GM12891 (cell line): ENCODE measurements at places on chromosomes 16 and 17.

GRCh38 chr17:47802341-47803022 lies 19.1 kb downstream of the OSBPL7 start:
- peak; percentile 68 for DNase-seq

DNA sequence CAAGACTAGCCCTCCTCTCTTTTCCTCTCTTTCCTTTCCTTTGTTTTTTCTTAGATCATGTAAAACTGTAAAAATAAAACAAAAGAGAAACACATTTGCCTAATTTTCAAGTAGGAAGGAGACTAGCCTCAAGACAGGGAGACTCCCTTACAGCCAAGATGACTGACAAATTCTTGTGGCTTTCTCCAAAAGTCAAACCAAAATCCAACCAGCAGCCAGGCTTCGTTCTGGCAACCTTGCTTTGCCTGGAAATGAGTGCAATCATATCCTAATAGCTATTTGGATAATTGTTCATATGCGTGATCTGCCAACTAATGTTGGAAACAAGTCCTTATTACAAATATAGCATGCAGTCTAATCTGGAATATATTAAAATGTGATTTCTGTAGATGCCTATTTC lies 868.9 kb upstream of the SOX9 start:
- no peak for DNase-seq

DNA sequence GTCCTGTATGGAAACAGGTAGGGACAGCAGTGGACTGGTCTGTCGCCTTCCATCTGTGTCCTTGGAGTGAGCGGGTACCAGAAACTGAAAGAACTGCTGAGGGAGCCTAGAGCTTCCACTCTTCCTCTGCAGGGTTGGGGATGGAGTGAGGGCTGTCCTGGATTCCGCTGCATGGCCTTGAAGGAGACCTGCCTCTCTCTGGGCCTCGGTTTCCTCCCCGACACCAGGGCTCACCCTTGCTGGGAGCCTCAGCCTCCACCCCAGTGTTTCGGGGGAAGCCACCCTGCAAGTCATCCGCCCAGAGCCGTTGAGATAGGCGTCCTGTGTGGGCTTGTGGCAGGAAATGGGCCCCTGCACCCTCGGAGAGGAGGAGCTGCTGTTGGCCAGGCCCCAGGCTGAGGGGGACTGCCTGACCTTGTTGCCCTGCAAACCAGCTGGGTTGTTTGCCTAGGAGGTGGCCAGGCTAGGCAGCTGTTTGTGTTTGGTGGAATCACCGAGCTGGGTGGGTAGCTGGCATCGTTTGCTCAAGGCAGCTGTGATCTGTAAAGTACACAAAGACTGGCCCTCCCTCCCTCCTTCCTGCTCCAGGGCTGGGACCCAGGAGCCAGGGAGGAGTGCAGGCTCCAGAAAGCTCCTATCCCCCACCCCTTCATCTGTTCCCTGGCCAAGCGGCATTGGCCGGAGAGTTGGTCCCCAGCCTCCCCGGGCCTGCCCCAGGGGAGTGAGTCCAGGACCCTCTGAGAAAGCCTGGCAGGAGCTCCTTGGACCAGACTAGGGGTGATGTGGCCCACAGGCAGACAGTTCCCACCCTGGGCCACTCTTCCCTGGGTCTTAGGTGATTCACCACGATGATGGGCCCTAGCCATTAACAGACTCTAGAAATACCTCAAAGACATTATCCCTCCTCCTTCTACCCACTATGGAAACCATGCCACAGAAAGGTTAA lies 1.3 kb downstream of the RAB37 start:
- no peak for DNase-seq

- DNase-seq, result no peak
These were observed 390.3 kb downstream of the SLC39A11 start for GRCh38 chr17:72702136-72702735.

DNA sequence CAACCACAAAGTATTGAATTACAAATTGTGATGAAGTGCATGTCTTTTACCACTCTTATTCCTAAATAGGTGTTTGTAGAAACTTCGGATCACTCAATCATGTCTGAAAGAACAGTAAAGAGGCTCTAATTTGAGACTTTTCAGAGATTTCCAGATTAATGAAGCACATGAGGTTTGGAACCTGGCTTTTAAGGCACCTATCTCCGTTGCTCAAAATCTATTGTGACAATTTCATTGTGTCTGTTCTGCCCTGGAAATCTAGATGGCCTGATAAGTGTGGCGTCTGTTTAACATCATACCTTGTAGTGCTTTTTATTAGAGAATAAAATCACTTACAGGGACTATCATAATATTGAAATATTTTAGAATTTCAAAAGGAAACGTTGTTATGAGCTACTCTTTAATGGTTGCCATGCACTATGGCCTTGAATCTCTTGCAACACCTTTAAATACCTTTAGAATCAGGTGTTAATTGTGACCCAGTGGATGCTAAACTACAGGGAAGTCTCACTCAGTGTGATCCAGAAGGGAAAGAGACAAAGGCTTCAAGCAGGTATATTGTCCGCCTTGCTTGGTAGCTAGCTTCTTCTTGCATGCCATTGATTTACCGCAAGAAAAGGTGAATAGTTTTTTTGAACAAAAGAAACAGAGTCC lies 210.3 kb downstream of the CNTNAP4 start:
- DNase-seq, result no peak

DNA sequence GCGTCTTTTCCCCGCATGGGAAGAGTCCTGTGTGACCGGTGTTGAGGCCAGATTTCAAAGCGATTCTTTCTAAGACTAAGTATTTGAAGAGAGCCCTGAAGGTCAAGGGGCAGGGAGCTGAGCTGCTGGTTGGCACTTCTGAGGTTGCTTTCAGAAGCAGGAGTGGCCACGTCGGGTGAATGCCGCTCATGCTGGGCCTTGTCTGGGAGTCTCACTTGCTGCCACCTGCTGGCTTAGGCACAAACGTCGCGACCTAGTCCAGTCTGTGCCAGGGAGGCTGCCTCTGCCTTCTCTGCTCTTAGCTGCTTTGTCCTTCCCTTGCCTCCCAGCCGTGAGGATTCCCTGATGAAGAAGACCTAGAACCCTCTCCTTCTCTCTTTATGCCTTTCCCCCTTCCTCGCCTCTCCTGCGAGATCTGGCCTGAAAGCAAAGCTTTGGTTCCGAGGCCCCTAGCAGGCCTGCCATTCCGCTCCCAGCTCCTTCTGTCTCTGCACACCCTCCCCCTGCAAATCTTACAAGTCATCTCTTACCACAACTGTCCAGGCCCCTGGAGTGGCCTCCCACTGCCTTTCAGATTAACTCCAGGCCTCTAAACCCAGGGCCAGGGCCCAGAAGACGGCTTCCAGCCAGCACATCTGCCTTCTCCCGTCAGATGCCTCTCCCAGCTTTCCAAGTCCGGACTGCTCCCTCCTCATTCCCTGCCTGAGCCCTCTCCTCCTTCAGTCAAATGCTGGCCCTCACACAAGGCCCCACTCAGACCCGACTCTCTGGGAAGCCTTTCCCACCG lies 11.4 kb downstream of the CTNS start:
- DNase-seq, result no peak

- DNase-seq, result no peak
These were observed 6.3 kb downstream of the IGSF6 start for GRCh38 chr16:21646091-21646490.

DNA sequence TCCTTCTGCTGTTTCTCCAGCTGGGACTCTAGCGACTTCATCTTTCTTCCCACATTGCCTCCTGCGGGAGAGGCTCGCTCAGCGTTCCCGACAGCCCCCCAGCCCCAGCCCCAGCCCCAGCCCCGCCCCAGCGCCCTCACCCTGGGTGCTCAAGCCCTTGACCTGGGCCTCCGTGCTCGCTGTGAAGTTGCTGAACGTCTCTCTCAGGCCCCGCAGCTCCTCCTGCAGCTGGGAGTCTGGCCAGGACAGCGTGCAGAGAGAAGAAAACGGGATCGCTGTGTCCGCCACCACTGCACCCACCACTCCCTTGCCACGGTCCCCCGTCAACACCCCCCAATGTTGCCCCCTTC lies 2.4 kb downstream of the ASGR1 start:
- no peak for DNase-seq

GRCh38 chr16:71916397-71916920 lies 21.1 kb downstream of the IST1 start:
- no peak for DNase-seq

- DNase-seq, result no peak
These were observed 403.0 kb upstream of the ASIC2 start for GRCh38 chr17:33696102-33696501.

DNA sequence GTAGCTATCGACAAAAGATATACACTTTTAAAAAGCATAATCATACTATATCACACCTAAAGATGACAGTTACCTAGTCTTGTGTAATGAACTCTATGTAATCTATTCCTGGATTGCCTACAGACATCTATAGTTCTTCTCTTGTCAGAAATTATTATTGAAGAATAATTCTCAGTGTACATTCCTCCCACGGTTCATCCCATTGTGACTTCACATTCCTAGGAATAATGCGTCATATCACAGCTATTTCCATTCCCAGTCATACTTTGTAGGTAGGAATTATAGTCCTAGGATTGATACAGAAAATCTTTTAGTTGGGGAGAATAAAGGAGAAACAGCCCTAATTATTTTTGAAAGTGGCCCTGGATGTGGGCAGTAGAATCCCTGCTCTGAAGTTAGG lies 44.0 kb upstream of the ABCC11 start:
- DNase-seq, result no peak

DNA sequence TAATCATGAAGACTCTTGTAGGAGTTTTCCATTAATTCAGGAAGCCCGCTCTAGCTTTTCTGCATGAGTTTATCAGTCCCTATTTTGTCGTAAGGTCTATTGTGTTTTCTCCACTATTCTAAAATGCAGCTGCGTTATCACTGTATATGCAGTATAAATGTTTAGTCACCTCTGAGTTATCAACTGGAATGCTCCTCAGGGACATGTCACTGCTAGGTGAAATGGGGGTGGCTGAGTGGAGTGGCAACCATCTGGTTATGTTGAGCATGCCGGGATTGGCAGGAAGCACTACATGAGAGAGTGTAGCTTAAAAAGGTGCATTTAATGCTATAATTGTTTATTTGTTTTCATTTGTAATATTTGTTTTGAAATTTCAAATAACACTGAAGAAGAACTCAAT lies 285.2 kb upstream of the ELAC2 start:
- DNase-seq, result no peak

DNA sequence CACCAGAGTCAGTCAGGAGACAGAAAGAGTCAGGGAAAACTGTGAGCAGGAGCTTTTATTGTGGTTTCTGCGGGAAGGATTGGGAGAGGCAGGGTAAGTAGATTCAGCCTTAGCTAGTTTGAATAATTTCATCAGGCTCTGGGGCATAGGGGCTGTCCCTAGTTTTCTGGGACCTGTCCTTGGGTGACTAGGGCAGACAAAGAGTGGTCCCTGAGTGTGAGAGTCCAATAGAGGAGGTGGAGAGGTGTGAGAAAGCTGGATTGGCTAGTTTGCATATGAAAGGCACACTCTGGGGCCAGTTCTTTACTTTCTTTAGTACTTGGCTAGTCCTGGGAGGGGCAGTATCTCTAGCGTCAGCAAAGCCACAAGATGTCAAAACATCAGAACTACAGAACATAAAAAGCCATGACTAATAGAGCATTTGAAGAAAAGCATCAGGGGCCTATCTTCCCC lies 255.6 kb downstream of the HS3ST3A1 start:
- no peak for DNase-seq
